Activated CD8-positive, alpha-beta T cell treated with anti-CD3 and anti-CD28 coated beads, Interleukin-2, amount 10 ng/mL, durations not matched to agents 7 days and 5 days (primary cell): ENCODE measurements at places on chromosomes 2 and 18. TPM values are rescaled to one million over a fixed set of nuclear protein-coding genes. Genes with fewer than 3 reads are reported as not detected.

The MOGAT1 gene
- total RNA-seq, result not detected

The UPP2 gene
- not detected for total RNA-seq

The COPS9 gene
- 120 TPM for total RNA-seq

The PTGR3 gene
- 21.8 TPM for total RNA-seq
